ENCODE measurements at places on chromosomes 11 and 22.

DNA sequence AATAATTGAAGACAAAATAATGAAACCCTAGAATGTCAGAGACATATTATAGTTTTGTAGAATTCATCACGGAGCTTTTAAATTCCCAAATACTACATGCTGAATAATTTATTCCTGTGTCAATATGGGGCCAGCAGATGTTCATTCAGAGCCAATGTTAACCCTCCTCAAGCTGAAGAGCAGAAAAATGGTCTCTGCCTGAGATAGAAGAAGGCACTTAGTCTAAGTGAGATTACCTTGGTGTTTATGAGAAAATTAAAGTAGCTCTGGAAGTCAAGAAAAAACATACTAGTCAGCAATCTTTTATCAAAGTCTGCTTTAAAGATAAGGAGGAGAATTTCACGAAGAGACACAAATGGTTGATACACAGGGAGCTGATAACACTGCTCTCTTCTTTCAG, 328.2 kb downstream of the TTC28 start:
- DNase-seq = no peak

DNA sequence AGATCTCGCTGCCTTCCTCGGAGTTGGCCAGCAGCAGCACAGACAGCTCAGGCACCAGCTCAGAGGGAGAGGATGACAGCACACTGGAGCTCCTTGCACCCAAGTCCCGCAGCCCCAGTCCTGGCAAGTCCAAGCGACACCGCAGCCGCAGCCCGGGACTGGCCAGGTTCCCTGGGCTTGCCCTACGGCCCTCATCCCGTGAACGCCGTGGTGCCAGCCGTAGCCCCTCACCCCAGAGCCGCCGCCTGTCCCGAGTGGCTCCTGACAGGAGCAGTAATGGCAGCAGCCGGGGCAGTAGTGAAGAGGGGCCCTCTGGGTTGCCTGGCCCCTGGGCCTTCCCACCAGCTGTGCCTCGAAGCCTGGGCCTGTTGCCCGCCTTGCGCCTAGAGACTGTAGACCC, 6.4 kb downstream of the PLA2G3 start:
- no peak for DNase-seq

DNA sequence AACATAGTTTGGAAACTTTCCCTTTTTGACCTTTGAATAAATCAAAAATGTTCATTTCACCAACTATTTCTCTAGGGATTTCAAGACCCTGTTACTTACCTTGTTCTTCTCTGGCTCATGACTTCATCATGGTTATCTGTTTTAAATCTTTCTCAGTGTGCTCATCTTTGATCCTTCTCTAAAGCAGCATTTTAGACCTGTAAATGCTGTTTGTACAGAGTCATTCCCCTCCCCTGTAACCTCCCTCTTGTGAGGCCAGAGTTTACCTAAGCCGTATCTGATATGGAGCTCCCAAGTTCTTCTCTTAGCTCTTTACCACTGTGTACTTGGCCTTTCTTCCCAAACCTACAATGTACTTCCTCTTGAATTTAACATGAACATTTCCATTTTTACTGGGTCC, 56.0 kb downstream of the ACER3 start:
- no peak for DNase-seq

DNA sequence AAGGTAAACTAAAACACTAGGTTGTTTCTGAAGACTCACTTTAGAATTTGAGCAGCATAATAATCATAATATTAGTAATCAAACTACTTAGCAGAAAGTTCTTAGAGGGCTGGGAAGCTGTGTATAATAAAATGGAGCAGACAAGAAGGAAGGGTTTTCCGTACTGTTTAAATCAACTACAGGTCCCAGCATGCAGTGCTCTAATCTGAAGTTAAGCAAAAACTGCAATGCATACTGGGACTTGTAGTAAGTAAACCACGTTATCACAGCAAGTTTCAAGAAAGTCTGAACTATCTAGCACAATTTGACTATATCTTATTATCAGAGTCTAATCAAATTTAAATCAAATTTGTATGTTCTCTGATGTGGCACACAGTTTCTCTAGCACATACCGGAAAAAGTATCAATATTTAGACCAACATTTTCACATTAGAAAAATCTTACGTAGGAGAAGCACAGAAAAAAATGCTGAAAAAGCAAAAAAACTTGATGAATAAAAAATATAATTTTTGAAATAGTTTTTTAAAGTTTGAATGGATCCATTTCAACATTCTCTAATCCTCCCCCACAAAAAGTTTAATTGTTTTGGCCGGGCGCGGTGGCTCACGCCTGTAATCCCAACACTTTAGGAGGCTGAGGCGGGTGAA, 8.2 kb downstream of the PHF21A start:
- DNase-seq = peak; percentile 43

DNA sequence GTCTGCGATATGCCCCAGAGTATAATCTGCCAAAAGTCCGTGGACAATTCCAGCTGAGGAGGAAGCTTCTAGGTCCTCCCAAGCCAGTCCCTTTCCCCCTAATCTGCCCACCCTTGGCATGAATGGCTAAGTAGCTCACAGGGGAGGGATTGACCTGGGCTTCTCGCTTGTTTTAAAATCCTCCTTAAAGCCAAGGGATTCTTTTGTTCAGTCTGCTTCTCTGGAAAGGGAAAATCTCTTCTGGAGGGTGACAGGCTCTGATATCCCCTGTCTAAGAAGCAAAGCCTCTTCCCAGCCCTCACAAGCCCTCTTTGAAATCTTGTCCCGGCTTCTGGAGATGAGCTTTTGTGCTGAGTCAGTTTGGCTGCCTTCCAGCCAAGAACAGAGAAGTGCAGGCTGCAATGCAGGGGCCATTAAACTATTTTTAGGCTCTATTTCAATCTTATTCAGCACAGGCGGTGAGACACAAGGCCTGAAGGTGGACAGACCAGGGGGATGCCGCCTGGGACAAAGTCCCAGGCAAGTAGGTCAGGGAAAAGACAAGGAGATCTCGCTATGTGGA, 23.9 kb downstream of the NEFH start:
- peak; percentile 59 for DNase-seq

GRCh38 chr11:117070016-117070415, 28.2 kb downstream of the SIK3 start:
- DNase-seq = no peak

DNA sequence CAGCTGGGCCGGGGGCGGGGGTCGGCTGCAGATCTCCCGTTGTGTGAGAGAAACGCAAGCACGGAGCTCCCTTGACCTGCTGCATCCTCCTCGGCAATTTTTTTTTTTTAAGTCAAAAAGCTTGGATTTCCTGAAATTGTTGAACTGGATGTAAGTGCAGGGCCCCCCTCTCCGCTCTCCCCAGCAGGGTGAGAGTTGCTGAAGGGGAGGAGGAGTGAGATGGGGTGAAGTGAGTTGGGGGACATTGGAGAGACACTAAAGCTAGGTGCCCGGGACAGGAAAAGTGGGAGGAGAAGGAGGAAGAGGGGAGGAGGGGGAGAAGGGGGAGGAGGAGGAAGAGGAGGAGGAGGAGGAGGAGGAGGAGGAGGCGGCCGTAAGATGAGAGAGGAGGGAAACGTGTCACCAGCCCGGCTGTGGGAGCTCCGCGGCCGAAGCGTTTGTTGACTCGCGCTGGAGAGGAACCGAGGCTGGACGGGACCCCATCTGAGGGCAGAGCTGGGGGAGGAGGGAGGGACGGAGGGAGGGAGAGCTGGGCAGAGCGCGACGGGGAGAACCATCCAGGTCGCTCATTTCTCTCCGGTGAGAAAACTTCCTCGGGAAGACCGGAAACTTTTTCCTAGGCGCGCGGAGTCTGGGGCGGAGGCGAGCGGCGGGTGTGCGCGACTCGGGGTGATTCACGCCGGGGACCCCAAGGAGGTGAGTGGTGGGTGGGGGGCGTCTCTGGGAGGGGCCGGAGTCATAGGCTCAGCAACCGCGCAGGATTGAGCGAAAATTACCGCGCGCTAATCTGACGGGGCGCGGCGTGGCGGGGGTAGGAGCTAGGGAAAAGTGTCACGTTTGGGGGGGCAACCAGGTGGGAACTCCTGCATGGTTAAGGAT, 80.2 kb downstream of the PRR5L start:
- no peak for DNase-seq

GRCh38 chr11:1445741-1446445, 40.7 kb downstream of the MOB2 start:
- DNase-seq = no peak

- DNase-seq = no peak
Measured at GRCh38 chr11:70019576-70020011, 58.5 kb upstream of the ANO1 start.

GRCh38 chr11:17929171-17929570, 83.7 kb downstream of the SERGEF start:
- DNase-seq = no peak

DNA sequence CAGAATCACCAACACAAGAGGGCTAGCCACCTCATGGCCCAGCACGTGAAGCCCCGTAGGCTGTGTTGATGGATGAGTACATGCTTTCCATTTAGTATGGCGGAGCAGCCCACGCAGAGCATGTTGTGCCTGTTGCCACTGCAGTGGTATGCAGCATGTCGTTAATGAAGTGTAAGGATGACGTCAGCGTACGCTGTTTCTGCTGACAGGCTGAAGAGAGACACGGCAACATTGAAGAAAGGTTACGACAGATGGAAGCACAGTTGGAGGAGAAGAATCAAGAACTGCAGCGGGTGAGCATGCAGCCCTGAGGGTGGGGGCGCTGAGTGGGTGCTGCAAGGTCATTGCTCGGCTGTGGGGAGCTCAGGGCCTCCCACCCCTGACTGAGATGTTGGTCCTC, 62.8 kb downstream of the PPFIA1 start:
- DNase-seq = no peak

DNA sequence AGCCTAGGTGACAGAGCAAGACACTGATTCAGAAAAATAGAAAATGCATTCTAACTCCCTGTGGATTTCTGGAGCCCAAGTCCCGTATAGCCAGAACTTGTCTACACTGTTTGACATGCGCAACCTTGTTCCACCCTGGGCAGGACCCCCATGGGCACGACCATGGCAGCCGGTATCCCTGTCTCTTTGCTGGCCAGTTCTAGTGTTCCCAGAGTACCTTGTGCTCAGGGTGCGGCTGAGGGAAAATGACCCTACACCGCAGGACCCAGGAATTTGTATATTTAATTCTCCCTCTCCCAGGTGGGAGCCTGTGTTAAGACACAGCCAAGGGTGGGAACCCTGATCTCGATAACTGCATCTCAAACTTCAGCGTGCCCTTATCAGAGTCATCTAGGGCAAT, 36.7 kb upstream of the RIC3 start:
- no peak for DNase-seq

DNA sequence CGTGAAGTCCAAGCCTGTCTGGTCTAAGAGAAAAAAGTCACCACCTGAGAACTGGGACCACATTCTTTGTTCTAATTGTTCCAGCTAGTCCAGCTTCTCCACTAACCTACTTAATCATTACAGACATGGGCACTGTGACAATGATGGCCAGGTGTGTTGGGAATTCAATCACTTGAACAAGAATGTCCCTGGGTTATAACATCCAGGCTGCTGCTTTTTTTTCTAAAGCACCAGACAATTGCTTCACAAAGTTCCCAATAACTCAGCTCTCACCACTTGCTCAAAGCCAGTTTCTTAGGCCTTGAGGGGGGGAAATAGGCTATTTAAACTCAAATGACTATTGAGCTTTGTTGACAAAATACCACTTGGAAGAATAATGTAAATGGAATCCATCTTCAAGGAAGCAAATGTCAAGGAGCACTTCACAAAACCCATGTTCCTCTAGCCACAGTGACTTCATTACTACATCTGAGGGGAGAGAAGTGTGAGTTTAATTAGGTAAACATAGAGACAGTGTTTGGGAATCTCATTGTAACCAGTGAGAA, 80.3 kb downstream of the ME3 start:
- DNase-seq = no peak

GRCh38 chr11:118643995-118644345, 35.5 kb downstream of the TREH start:
- no peak for DNase-seq

GRCh38 chr11:10308201-10308954, 3.5 kb downstream of the ADM start:
- no peak for DNase-seq

DNA sequence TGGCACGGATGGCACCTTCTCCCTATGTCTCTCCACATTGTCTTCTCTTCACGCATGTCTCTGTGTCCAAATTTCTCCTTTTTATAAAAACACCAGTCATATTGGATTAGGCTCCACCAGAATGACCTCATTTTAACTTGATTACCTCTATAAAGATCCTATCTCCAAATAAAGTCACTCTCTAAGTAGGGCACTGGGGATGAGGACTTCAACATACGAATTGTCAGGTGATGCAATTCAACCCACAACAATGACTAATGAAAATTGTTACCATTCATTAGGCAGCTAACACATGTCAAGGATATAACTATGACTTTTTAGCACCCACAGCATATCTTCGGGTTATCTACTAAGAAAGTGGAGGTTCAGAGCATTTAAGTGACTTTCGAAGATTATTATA, 55.5 kb upstream of the USP47 start:
- DNase-seq = no peak

DNA sequence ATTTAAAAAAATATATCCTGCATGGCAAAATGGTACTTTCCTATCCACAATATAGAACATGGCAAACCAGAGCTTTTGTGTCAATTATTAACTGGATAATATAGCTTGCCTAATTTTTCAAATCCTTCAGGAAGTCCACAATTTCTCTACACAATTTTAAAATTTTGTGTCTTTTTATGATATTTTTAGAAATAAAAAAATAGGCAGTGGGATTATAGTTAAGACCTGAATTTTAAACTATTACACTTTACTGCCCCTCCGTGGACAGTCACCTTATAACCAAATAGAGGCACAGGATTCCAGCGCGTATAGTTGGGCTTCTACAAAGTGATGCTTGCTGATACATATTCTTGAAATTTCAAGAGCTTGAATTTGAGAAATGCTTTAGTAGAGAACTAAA, 2.1 kb upstream of the DMC1 start:
- peak; percentile 62 for DNase-seq

GRCh38 chr22:37486224-37486845, at the start of gene MFNG:
TSS of gene MFNG (minus strand) at chr22:37486384. CDS start at chr22:37486177, 207 bp downstream.
- DNase-seq = peak; percentile 26

DNA sequence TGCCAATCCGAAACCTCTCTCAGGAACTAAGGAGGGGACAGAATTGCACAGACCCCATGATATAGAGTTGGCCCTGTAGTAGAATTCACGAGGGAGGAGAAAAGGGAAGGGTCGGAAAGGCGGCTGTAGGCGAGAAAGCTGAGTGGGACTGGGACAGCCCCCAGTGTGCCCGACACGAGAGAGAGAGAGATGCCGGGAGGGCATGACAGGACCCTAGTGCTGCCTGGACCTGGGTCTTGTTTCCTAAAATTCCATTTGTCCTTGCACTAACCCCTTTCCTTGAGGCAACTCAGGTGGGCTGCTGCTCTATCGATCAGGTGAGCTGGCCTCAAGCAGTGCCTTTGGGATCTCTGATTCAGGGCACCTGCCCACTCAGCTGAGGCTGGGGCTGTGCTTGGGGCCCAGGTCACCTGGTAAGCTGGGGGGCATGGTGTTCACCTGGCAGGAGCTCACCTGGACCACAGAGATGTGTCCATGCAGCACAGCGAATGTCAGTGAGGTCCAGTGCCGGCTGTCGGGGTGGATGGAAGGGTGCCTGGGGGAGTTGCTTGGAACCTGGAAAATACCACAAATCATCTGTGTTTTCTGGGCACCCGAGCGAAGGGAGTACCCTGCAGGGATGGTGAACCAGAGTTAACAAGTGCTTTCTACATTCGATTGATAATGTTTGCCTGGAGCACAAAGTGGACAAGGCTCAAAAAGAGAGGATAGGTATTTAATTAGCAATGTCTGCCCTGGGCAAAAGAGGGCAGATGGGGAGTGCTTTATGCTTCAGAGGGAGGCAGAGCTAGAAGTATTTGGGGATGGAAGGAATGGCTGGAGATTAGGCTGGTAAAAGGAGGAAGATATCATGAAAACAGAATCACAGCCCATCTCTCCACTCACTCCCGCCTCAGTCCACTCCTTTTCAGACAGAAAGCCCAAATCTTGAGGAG, 61.6 kb downstream of the NAT10 start:
- DNase-seq = no peak

Data from tibial nerve (tissue), 4 donors.